ENCODE measurements at places on chromosomes 12 and 14.

- no peak for DNase-seq
Measured at GRCh38 chr14:36212987-36213386, 36.5 kb upstream of the PTCSC3 start.

DNA sequence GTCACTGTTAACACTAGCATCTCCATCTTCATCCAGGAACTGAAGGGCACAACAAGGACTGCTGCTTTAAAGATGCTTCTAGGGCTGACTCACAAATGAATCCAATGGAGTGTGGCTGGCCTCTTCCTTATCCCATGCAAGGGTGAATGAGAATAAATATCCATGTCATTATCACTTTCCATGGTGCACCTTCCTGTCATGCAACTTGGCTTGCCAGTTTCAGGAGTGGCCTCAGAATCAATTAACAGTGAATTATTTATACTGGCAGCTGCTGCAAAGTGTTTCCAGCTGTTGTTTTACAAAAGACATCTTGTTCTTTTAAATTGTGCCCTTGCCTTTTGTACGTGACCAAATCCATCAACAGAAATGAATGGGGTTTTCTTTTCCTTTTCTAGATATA, 499.3 kb upstream of the TMEM132C start:
- DNase-seq: no peak

- DNase-seq: no peak
Measured at GRCh38 chr14:103741876-103742275, 26.3 kb downstream of the ZFYVE21 start.

- no peak for DNase-seq
Measured at GRCh38 chr12:2138871-2139308, 86.1 kb downstream of the CACNA1C start.

DNA sequence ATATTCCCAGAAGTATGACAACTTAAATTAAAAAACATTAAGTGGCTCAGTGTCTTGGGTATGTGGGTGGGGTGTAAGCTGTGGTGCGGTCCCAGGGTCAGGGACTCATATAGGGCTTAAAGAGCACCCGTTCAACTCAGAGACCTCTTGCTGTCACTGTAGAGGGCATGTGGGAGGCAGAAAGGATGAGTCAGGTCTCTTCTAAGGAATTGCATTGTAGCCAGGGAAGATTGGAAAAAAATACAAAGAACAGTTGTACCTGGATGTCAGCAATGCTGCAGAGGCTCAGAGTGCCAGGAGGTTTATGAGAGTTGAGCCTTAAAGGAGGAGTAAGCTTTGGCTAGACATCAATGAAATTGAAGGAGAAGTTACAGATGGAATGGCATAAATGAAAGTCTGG, 104.1 kb downstream of the MYRFL start:
- no peak for DNase-seq

GRCh38 chr12:47987411-47988072, 16.7 kb downstream of the COL2A1 start:
- no peak for DNase-seq

- no peak for DNase-seq
Measured at GRCh38 chr12:9735601-9736000, 2.7 kb upstream of the CLECL1 start.

- DNase-seq: no peak
Measured at GRCh38 chr14:60679566-60680258, 30.4 kb upstream of the SIX1 start.

GRCh38 chr14:94897561-94897960, 127.6 kb upstream of the GSC start:
- DNase-seq: no peak

DNA sequence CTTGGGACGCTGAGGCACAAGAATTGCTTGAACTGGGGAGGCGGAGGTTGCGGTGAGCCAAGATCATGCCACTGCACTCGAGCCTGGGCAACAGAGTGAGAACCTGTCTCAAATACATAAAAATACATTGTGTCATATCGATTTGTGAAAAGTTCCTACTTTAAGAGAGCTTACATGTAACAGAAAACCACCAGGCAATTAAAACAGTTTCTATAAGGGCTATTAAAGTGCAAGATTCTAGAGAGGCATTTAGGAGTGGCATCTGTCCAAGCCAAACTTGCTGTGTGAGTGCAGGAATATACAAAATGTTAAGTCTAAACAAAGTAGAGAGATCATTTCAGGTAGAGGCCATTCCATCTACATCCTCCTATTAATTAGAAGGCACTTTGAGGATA, 1.7 kb upstream of the NEK9 start:
- DNase-seq: no peak

- DNase-seq: no peak
Measured at GRCh38 chr12:75585330-75585729, 73.9 kb upstream of the KRR1 start.

GRCh38 chr12:102682366-102683289, 202.3 kb upstream of the IGF1 start:
- no peak for DNase-seq

GRCh38 chr12:25286837-25287236, 36.1 kb upstream of the KRAS start:
- DNase-seq: no peak

GRCh38 chr14:103675957-103676356, 39.3 kb downstream of the XRCC3 start:
- DNase-seq: no peak

DNA sequence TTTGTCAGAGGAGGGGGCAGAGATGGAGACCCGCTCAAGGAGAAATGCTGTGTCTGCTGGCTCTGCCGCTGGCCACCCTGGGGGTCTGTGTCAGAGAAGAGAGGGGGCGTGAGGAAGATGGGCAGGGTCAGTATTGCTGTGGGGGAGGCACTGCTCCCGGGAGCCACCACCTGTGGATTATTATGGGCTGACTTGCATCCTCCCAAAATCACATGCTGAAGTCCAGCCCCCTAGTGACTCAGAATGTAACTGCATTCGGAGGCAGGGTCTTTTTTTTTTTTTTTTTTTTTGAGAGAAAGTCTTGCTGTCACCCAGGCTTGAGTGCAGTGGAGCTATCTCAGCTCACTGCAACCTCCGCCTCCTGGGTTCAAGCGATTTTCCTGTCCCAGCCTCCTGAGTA, 12.3 kb downstream of the ABCD4 start:
- DNase-seq: no peak

- no peak for DNase-seq
Measured at GRCh38 chr14:56581041-56581727, 1.6 kb downstream of the TMEM260 start.

- no peak for DNase-seq
Measured at GRCh38 chr14:61147381-61147821, 133.7 kb downstream of the TMEM30B start.

- no peak for DNase-seq
Measured at GRCh38 chr12:112525426-112525809, 106.7 kb downstream of the PTPN11 start.

- DNase-seq: no peak
Measured at GRCh38 chr14:92659765-92660561, 88.5 kb downstream of the LGMN start.

- DNase-seq: peak; percentile 76
Measured at GRCh38 chr14:100468557-100468956, 118.7 kb downstream of the BEGAIN start.

- DNase-seq: no peak
Measured at GRCh38 chr14:66662374-66662773, 154.4 kb downstream of the GPHN start.

- no peak for DNase-seq
Measured at GRCh38 chr14:92963301-92964123, 40.6 kb downstream of the CHGA start.
